ENCODE measurements at places on chromosomes 2 and 18. TPM values are rescaled to one million over a fixed set of nuclear protein-coding genes. Genes with fewer than 3 reads are reported as not detected.

DNA sequence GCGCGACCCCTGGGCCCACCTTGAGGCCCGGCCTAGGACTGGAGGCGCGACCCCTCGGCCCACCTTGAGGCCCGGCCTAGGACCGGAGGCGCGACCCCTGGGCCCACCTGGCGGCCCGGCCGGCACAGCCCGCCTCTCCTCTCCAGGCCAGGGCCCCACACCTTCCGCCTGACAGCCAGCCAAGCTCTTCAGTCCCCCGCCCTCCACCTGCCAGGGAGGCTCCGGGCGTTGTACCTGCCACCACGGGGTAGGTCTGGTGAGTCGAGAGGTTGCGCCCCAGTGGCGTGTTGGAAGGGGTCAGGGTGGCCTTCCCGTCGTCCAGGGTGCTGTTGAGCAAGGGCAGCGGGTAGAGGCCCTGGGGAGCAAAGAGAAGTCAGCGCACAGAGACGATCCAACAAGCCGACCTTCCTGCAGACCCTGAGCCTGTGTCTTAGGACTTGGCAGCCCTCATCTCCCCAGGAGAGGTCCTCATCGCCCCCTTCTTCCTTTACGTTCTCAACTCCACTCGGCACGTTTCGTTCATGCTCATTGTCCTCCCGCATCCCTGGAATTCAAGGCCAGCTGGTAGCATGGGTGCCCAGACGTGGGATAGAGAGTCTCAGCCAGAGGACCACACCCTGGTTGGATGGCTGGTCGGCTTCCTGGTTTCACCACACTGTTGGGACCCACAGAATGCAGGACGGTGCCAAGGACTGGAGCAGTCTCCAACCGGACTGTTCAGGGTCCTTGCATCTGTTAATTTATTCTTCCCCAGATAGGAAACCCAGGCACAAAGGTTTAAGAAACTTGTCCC is 42.2 kb downstream of the PAX8 start:
- H3K27me3 ChIP-seq: no peaks in the 10 kb centered on the region
- peaks cover 27% of the 10 kb centered on the region for H3K4me1 ChIP-seq
- no peak for DNase-seq

DNA sequence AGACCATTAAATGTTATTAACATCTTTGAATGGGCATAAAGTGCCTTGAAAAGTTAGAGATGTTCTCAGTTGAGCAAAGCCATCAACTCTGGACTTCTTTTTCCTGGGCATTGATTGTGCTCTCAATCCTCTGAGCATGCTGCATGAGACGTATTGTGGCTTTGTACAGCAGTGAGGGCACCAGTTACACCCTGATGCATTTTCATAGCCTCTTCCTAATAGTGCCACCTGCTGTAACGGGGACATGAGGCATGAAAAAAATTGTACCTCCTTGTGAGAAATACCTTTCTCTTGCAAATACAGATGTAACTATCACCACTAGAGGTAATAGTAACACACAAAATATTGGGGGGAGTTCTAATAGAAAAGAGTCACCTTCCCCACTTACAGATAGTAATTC is 697.5 kb downstream of the TMEM182 start:
- DNase-seq: no peak
- no peak overlapping the region for H3K4me3 ChIP-seq
- no peaks in the 10 kb centered on the region for H3K36me3 ChIP-seq
- no peaks in the 10 kb centered on the region for H3K27me3 ChIP-seq
- H3K27ac ChIP-seq: no peak overlapping the region

DNA sequence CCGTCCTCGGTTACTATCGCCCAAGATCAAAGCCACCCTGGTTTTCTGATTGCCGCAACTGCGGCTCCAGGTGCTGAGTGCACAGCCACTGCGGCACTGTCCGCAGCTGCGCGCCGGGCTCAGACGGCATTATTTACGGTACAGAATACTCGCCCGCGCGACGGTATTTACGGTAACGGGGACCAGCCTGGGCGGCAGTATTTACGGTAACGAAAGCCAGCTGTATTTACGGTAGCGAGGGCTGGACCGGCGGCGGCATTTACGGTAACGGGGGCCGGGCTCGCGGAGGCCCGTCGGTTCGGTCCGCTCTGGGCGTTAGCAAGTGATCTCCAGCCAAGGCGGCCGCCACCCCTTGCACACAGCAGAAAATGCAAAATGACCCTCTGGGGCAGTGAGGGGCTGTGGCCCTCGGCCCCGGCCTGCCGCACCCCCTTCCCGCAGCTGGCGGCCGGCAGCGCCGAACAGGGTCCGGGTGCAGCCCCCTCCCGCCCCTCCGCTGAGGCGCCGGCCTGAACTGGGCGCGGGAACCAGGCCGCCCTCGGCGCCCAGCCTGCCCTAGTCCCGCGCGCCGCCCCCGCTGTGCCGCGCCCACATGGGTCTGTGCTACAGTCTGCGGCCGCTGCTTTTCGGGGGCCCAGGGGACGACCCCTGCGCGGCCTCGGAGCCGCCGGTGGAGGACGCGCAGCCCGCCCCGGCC is at the start of gene GNAL:
GNAL (plus strand) TSS at position 293 of the 697 bp plus-strand sequence; CDS start at position 593, 300 bp downstream.
- peak within 1 kb of the TSS; percentile 56 for H3K4me3 ChIP-seq
- H3K27ac ChIP-seq: no peak within 1 kb of the TSS
- peak; percentile 66 for DNase-seq
- peaks cover 7% of the 10 kb centered on the region for H3K4me1 ChIP-seq

DNA sequence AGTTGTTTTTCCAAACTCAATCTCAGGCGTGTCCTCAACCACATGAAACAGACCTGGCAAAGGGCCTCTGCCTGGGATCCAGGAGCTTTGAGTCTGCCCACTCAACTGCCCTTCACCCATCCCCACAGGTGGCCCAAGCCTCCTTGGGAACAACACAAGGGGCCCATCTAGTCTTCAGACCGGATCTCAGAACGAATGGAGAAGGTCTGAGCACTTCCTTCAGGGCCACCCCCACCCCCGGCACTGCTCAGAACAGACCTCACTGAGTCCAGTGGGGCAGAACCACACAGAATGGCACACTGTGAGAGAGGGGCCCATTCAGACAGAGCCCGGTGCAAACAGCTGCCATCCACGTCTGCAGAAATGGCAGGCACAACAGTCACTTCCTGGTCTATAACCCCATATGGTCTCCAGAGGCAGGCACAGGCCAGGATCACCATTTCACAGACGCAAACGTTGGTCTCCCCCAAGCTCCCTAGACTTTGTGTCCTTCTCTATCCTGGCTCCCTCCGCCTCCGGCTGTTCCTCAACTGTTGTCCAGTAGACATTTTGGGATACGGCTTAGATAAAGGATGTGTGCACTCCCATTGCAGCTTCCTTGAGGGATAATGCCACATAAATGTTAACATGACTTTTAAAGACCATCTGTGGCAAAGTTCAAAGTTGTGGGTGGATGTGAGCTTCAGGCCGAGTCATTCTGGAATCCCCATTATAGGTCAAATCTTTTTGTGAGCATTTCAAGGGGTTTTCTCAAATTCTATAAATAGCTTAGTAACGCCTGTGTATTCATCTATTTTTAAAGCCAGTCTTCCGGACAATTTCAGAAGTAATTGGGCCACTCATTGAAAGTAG is 149.7 kb downstream of the SMAD7 start:
- H3K36me3 ChIP-seq: no peaks in the 10 kb centered on the region
- H3K4me3 ChIP-seq: peak overlapping the region; percentile 76
- peaks cover 76% of the 10 kb centered on the region for H3K4me1 ChIP-seq
- H3K27ac ChIP-seq: peak overlapping the region; percentile 95

GRCh38 chr2:72940786-72941185 is 23.5 kb downstream of the EMX1 start:
- no peak overlapping the region for H3K4me3 ChIP-seq
- no peak for DNase-seq
- H3K27ac ChIP-seq: no peak overlapping the region
- no peaks in the 10 kb centered on the region for H3K27me3 ChIP-seq

DNA sequence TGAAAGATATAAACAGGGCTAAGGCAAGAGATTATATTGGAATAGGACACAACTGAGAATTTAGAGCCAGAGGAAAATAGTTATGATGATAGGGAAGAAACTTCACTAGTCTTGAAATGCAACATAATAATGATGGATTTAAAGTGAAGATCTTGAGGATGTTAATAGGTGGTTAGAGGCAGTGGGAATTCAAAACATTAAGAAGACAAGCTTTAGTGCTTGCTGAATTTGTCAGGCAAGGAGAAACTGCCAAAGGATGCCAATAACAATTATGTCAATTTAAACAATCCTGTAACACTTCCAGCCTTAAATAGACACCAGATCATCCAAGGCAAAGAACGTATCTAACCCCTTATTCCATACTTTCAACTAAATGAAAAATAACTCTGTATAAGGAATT is 330.1 kb downstream of the ERBB4 start:
- H3K36me3 ChIP-seq: no peaks in the 10 kb centered on the region
- no peak overlapping the region for H3K27ac ChIP-seq
- no peak for DNase-seq
- no peaks in the 10 kb centered on the region for H3K4me1 ChIP-seq

- H3K4me3 ChIP-seq: peak overlapping the region; percentile 71
- peak overlapping the region; percentile 97 for H3K27ac ChIP-seq
- DNase-seq: peak; percentile 83
- H3K27me3 ChIP-seq: no peaks in the 10 kb centered on the region
- peaks cover 9% of the 10 kb centered on the region for H3K36me3 ChIP-seq
Measured at GRCh38 chr18:77073336-77074093, 59.1 kb downstream of the MBP start.

DNA sequence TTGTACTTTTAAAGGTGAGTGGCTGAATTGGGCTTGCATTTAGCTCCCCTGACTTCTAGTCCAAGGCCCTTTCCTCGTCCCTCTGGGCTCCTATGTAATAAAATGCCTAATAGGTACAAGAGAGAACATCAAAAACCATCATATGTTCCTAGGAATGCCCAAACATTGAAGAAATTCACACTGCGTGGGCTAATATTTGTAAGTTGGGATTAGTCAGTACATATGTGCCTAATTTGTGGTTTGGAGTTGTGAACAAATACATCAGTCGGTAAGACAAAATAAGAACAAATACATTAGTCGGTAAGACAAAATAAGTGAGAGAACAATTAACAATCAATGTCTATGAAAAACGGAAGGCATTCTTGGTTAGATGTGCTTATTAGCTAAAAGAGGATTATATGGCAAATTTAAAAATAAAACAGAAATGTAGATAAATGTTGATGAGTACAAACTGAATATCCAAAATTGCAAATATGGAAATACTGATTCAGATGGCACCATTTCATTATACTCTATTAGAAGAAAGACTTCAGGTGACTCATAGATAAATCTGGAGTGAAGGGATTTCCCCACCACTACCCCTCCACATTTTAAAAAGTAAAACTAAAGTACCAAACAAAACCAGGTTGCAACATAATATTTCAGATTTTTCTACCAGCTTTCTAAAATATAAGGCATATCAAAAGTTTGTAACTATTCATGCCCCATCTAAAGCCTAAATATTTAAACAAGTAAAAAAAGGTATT is 325.4 kb downstream of the ZEB2 start:
- H3K27ac ChIP-seq: peak overlapping the region; percentile 63
- DNase-seq: peak; percentile 64
- no peaks in the 10 kb centered on the region for H3K27me3 ChIP-seq
- H3K4me3 ChIP-seq: peak overlapping the region; percentile 62

DNA sequence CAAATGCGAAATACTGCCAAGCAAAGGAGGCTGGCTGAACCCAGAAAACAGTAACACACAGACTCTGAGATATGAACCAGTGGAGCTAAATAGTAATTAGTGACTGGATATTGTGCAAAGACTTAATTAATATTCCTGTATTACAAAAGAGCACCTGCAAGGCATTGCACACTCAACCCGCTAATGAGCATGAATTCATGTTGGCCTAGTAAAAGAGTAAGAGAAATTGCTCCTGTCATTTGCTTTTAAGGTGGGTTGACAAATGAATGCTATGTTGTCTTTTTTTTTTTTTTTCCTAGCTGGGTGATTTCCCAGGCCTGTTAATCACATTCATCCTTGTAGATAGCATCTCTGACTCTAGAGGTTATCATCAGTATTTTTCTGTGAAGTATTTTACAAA is 87.0 kb upstream of the CERS6 start:
- no peaks in the 10 kb centered on the region for H3K27me3 ChIP-seq
- no peak for DNase-seq
- peaks cover 34% of the 10 kb centered on the region for H3K4me1 ChIP-seq

GRCh38 chr2:31212659-31213600 is 4.4 kb downstream of the CAPN14 start:
- H3K27me3 ChIP-seq: peaks cover 3% of the 10 kb centered on the region
- H3K4me3 ChIP-seq: no peak overlapping the region
- no peak overlapping the region for H3K27ac ChIP-seq

DNA sequence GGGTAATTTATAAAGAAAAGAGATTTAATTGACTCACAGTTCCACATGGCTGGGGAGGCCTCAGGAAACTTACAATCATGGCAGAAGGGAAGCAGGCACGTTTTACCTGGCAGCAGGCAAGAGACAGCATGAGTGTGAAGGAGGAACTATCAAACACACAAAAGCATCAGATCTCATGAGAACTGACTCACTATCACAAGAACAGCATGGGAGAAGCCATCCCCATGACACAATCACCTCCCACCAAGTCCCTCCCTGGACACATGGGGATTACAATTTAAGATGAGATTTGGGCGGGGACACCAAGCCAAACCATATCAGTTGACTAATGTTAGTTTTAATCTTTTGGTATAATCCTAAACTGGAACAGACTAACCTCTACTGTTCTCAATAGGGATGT is 49.1 kb upstream of the CPO start:
- no peak overlapping the region for H3K4me3 ChIP-seq
- H3K36me3 ChIP-seq: no peaks in the 10 kb centered on the region
- H3K4me1 ChIP-seq: no peaks in the 10 kb centered on the region
- H3K27ac ChIP-seq: no peak overlapping the region

GRCh38 chr2:162826921-162827320 is 11.6 kb downstream of the KCNH7 start:
- no peak overlapping the region for H3K4me3 ChIP-seq
- no peak for DNase-seq
- H3K36me3 ChIP-seq: no peaks in the 10 kb centered on the region
- H3K4me1 ChIP-seq: no peaks in the 10 kb centered on the region
- H3K27me3 ChIP-seq: no peaks in the 10 kb centered on the region

- no peaks in the 10 kb centered on the region for H3K27me3 ChIP-seq
- no peak overlapping the region for H3K27ac ChIP-seq
- H3K4me3 ChIP-seq: no peak overlapping the region
- DNase-seq: no peak
- no peaks in the 10 kb centered on the region for H3K36me3 ChIP-seq
Measured at GRCh38 chr18:28256166-28256565, 79.2 kb upstream of the CDH2 start.

GRCh38 chr18:45107425-45107824 is 426.7 kb downstream of the SETBP1 start:
- no peak overlapping the region for H3K27ac ChIP-seq
- no peak overlapping the region for H3K4me3 ChIP-seq
- DNase-seq: no peak
- H3K27me3 ChIP-seq: peaks cover 16% of the 10 kb centered on the region
- H3K36me3 ChIP-seq: no peaks in the 10 kb centered on the region

GRCh38 chr2:141137122-141137693 is 993.6 kb downstream of the LRP1B start:
- no peak overlapping the region for H3K4me3 ChIP-seq
- no peaks in the 10 kb centered on the region for H3K27me3 ChIP-seq
- H3K4me1 ChIP-seq: no peaks in the 10 kb centered on the region
- no peaks in the 10 kb centered on the region for H3K36me3 ChIP-seq
- H3K27ac ChIP-seq: no peak overlapping the region

- H3K4me1 ChIP-seq: peaks cover 64% of the 10 kb centered on the region
- H3K4me3 ChIP-seq: peak overlapping the region; percentile 88
- DNase-seq: no peak
- no peaks in the 10 kb centered on the region for H3K27me3 ChIP-seq
Measured at GRCh38 chr18:77133051-77133834, 660 bp upstream of the MBP start.

The AGXT gene
- total RNA-seq: not detected

The CRYGD gene
- not detected for total RNA-seq

The MAP3K19 gene
- not detected for total RNA-seq

The NGEF gene
- total RNA-seq: not detected

The RAMP1 gene
- total RNA-seq: 1.5 TPM

The SERPINE2 gene
- total RNA-seq: 1.2 TPM

The PGAP1 gene
- total RNA-seq: 11.6 TPM

Measured in natural killer cell treated with Interleukin-12 subunit alpha and Interleukin-12 subunit beta and Interleukin-15 and Interleukin-18, amount 100 ng/mL, for 72 hours (primary cell).